Naive thymus-derived CD4-positive, alpha-beta T cell (primary cell): ENCODE measurements at places on chromosomes 16 and 17.

GRCh38 chr17:16415031-16415924 is at the start of gene TRPV2:
TRPV2 (plus strand) TSS chr17:16415571; CDS start chr17:16417669, 2,098 bp downstream.
- no peaks in the 10 kb centered on the region for H3K27me3 ChIP-seq
- H3K4me1 ChIP-seq, result peaks cover 47% of the 10 kb centered on the region
- peak within 1 kb of the TSS; percentile 93 for H3K4me3 ChIP-seq

DNA sequence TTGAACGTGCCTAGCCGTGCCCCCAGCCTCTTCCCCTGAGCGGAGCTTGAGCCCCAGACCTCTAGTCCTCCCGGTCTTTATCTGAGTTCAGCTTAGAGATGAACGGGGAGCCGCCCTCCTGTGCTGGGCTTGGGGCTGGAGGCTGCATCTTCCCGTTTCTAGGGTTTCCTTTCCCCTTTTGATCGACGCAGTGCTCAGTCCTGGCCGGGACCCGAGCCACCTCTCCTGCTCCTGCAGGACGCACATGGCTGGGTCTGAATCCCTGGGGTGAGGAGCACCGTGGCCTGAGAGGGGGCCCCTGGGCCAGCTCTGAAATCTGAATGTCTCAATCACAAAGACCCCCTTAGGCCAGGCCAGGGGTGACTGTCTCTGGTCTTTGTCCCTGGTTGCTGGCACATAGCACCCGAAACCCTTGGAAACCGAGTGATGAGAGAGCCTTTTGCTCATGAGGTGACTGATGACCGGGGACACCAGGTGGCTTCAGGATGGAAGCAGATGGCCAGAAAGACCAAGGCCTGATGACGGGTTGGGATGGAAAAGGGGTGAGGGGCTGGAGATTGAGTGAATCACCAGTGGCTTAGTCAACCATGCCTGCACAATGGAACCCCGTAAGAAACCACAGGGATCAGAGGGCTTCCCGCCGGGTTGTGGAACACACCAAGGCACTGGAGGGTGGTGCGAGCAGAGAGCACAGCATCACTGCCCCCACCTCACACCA is 724 bp downstream of the GAA start:
- no peaks in the 10 kb centered on the region for H3K36me3 ChIP-seq
- no peak for DNase-seq
- H3K27me3 ChIP-seq, result no peaks in the 10 kb centered on the region
- peak overlapping the region; percentile 86 for H3K27ac ChIP-seq

DNA sequence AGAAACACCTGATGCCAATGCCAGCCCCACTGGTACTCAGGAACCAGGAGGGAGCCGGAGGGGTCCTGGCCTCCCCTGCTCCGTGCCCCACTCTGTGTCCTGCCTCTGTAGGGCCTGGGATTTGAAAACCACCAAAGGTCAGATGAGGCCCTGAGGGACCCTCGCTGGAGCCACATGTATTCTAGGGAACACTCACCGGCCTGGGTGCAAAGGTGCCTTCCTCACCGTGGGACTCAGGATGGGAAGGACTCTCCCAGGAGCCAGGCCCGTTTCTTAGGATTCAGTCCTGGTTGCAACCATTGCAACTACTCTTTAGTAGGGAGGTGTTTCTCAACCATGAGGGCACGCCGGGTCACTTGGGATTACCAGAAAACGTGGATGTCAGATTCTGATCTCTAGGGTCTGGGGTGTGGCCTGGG is 74.6 kb downstream of the N4BP1 start:
- H3K27me3 ChIP-seq, result no peaks in the 10 kb centered on the region
- H3K36me3 ChIP-seq, result no peaks in the 10 kb centered on the region
- H3K27ac ChIP-seq, result no peak overlapping the region
- peaks cover 15% of the 10 kb centered on the region for H3K4me1 ChIP-seq
- no peak overlapping the region for H3K4me3 ChIP-seq
- DNase-seq, result no peak

- H3K4me1 ChIP-seq, result no peaks in the 10 kb centered on the region
- H3K4me3 ChIP-seq, result no peak within 1 kb of the TSS
- H3K27me3 ChIP-seq, result no peaks in the 10 kb centered on the region
- no peaks in the 10 kb centered on the region for H3K36me3 ChIP-seq
Observed at GRCh38 chr16:23302045-23302956, at the start of gene SCNN1B. SCNN1B (plus strand) TSS chr16:23302302; CDS start chr16:23348600, 46,298 bp downstream.

- H3K36me3 ChIP-seq, result no peaks in the 10 kb centered on the region
- no peaks in the 10 kb centered on the region for H3K27me3 ChIP-seq
- no peak for DNase-seq
Observed at GRCh38 chr16:85019659-85020245, 7.8 kb upstream of the KIAA0513 start.

DNA sequence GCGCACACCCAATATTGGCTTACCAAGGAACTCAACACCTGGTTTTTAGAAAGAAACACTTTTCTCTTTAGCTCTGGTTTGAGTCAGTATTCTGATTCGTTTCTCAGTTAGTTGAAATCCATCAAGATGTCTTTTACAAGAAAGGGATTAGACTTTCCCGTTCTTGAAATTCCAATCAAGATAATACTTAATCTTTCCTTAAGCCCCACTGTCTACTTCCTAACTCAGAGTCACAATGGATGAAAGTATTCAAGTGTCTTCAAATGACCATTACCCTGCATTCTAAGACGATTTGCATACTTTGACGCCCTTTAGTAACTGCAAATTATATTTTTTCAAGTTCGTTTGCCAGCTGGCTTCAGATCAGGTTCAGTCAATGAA is 189.8 kb downstream of the USP22 start:
- DNase-seq, result no peak
- no peaks in the 10 kb centered on the region for H3K27me3 ChIP-seq
- no peaks in the 10 kb centered on the region for H3K4me1 ChIP-seq
- H3K4me3 ChIP-seq, result no peak overlapping the region
- H3K36me3 ChIP-seq, result no peaks in the 10 kb centered on the region

- peaks cover 5% of the 10 kb centered on the region for H3K36me3 ChIP-seq
- peaks cover 26% of the 10 kb centered on the region for H3K4me1 ChIP-seq
- no peaks in the 10 kb centered on the region for H3K27me3 ChIP-seq
- H3K27ac ChIP-seq, result no peak overlapping the region
Observed at GRCh38 chr16:11050944-11051343, 106.6 kb downstream of the CLEC16A start.

- H3K4me3 ChIP-seq, result no peak overlapping the region
- no peak for DNase-seq
- no peaks in the 10 kb centered on the region for H3K36me3 ChIP-seq
Observed at GRCh38 chr17:41343029-41343428, 7.6 kb downstream of the KRT33A start.

DNA sequence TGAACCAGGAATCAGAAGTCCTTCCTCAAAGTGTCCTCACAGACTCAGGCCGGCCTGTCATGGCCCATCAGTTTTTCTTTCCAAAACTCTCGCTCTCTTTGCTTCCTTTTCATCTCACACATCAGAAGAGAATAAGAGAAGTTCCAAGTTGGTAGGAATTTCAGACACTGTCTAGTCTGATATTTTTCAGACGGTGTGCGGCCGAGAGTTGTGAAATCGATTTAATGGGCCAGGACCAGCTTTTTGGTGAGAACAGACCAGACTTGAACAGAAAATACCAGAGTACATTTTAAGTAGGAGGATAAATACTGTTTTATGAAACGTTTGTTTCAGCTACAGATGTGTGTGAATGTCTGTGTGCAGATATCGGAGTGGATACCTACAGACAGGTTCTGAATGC is 24.8 kb upstream of the RCVRN start:
- H3K4me3 ChIP-seq, result no peak overlapping the region
- no peak overlapping the region for H3K27ac ChIP-seq
- H3K4me1 ChIP-seq, result no peaks in the 10 kb centered on the region
- DNase-seq, result no peak
- no peaks in the 10 kb centered on the region for H3K36me3 ChIP-seq

DNA sequence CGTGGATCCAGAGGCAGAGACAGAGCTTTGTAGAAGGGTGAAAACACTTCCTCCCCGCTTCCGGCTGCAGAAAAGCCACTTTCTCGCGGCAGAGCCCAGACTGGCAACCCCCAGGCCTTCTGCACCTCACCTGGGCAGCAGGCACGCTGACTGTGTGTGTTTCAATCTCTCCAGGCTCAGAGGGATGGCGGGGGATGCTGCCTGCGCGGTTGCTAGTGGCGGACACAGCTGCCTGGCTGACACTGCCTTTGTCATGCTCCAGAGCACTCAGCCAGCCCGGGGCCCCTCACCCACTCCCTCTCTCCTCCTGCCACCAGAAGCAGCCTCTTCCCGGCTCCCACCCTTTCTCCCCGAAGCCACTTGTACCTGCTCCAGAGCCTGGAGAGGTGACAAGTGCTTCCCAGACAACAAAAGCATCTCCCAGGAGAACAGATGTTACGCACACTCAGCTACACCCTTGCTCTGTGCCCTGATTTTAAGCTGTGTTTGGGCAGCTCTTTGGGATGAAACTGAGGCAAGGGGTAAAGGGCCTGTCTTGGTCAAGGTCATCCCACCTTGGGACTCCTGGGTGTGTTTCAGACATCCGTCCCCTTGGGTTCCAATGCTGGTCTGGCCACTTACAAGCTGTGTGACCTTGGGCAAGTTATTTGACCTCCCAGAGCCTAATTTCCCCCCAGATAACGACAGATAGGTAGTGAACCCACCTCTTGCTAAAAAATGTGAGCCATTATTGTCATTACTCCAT is 9.2 kb upstream of the GLIS2 start:
- peak overlapping the region; percentile 94 for H3K4me3 ChIP-seq
- H3K36me3 ChIP-seq, result peaks cover 5% of the 10 kb centered on the region
- peak overlapping the region; percentile 90 for H3K27ac ChIP-seq
- DNase-seq, result peak; percentile 45

- no peak for DNase-seq
- no peak overlapping the region for H3K4me3 ChIP-seq
- peaks cover 20% of the 10 kb centered on the region for H3K36me3 ChIP-seq
- H3K4me1 ChIP-seq, result no peaks in the 10 kb centered on the region
- H3K27me3 ChIP-seq, result no peaks in the 10 kb centered on the region
- no peak overlapping the region for H3K27ac ChIP-seq
Observed at GRCh38 chr17:3935825-3936355, 19.6 kb upstream of the P2RX1 start.

- peak overlapping the region; percentile 95 for H3K27ac ChIP-seq
- no peaks in the 10 kb centered on the region for H3K27me3 ChIP-seq
- H3K4me3 ChIP-seq, result peak overlapping the region; percentile 100
- H3K36me3 ChIP-seq, result peaks cover 7% of the 10 kb centered on the region
- peak; percentile 24 for DNase-seq
Observed at GRCh38 chr17:7582396-7583252, 1.0 kb upstream of the MPDU1 start.

DNA sequence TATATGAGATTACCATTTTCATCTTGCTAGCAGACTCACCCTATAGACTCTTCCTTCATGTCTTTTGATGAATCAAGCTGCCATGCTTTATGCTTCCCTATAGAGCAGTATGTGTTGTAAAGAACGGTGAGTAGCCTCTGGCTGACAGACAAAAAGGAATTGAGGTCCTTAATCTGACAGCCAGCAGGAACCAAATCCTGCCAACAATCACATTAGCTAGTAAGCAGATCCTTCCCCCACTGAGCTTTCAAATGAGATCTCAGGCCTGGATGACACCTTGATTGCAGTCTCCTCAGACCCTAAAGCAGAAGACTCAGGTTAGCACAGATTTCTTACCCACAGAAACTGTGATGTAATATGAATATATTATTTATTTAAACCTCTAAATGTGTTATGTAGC is 577.0 kb downstream of the CDH11 start:
- no peaks in the 10 kb centered on the region for H3K36me3 ChIP-seq
- no peak overlapping the region for H3K27ac ChIP-seq
- H3K4me3 ChIP-seq, result no peak overlapping the region
- H3K4me1 ChIP-seq, result no peaks in the 10 kb centered on the region
- no peak for DNase-seq
